Stimulated activated CD8-positive, alpha-beta memory T cell treated with anti-CD3 and anti-CD28 coated beads, Interleukin-2, amount 100 ng/mL, for 1 hour (primary cell): ENCODE measurements at places on chromosomes 7 and 10.

- no peak for DNase-seq
Measured at GRCh38 chr10:13068484-13068883, 31.5 kb upstream of the OPTN start.

DNA sequence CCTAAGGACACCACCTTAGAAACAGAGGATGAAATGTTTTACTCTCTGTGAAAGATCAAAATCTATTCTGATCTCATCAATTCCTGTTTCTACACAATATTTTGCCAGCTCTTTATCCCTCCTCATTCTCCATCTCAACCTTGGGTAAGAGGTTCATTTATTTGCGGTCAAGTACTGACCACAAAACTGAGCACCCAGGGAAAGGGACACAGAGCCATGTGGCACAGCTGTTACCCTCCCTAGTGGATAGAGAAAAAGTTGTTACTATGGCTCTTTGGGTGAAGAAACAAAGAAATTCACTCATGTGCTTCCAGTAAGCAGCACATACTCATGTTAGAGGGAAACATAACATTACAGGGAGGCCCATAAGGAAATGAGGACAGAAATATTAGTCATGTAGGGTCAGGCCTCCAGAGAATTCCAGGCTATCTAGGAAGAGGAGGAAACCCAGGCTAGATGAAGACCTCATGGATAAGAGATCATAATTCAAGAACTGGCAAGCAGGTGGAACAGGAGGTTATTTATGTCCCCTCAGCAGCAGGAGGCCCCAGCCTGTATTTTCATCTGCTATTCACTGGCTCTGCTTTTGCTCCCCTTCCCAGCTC, 114.5 kb downstream of the ATE1 start:
- DNase-seq: no peak

GRCh38 chr7:69603351-69603750, 5.1 kb downstream of the AUTS2 start:
- DNase-seq: no peak

DNA sequence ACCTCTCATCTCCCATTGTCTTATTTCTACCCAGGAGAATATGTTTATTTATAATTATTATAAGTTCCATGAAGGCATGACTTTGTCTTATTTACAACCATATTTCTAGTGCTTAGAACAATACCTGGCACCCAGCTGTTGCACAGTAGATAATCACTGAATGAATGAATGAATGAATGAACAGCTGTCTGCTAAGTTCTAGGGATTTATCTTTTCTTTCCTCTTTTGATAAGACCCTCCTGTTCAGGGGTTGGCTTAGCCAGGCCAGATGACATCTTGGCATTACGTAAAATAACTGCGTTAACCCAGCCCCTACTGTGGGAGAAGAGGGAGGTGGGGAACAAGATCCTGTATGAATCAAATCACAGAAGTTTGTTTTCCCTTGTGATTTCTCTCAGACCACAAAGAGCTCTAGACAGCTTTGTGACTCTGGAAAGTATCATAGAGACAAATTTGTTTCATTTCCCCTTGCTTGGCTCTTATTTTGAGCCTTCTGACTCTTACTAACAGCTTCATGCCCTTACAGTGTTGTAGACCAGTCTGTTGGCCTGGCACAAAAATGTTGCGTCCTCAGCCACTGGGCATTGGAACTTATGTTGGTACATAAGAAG, 8.4 kb downstream of the ZNF862 start:
- no peak for DNase-seq

DNA sequence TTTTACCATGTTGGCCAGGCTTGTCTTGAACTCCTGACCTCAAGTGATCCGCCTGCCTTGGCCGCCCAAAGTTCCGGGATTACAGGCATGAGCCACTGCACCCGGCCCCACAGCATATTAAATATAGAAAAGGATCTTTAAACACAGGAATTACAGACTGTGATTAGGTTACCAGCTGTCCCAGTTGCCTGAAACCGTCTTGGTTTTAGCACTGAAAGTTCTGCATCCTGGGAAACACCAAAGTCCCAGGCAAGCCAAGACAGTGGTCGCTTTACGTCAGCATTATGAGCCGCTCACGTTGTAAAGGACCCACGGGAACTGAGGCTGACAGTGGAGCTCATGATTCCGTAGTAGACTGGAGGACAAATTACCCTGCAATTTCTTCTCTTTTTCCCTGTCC, 69.0 kb upstream of the FAM180A start:
- DNase-seq: no peak

DNA sequence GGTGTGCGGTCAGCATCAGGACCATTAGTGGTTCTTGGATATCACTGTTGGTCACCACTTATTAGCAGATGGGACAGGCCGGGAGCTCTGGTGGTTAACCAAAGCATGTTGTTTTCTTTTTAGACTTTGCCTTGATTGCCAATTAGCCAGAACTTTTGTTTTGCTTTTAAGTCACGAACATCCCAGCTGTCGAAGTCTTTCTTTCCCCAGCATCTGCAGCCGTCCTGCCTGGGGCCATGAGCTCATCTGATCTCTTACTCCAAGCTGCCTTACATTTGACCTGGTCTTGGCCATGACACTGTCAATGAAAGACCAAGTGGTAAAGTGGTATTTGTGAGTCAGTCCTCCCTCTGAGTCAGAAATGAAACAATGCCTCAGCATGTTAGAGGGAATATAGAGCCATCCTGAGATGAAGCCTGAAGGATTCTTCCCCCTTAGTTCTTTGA, 53.9 kb upstream of the CREB5 start:
- DNase-seq: no peak

DNA sequence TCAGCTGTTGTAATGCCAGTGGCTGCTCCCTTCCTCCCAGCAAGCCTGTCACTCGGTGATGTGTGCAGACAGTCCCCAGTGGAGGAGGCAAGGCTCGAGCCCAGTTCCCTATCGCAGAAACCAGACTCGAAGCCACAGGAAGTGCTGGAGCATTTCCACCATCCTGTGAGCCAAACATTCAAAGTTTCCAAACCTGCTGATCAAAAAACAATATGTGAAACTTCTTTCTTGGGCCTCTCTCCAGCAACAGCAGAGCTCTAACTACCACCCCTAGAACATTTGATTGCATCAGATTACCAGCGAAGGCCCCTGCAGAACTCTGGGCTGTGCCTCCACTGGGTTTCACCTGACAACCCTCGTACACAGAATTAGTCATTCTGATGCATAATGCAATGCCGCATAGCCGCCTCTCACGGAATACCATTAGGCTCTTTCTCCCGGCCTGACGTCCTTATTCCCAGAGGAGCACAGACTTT, 94.0 kb downstream of the ELMO1 start:
- no peak for DNase-seq
